Hematopoietic multipotent progenitor cell treated with erythropoietin and hydrocortisone succinate and interleukin-3 and kit ligand, for 15 days (in vitro differentiated cells): ENCODE measurements at places on chromosomes 2 and 18.

GRCh38 chr18:7094427-7094826 is 23.2 kb downstream of the LAMA1 start:
- DNase-seq: no peak

DNA sequence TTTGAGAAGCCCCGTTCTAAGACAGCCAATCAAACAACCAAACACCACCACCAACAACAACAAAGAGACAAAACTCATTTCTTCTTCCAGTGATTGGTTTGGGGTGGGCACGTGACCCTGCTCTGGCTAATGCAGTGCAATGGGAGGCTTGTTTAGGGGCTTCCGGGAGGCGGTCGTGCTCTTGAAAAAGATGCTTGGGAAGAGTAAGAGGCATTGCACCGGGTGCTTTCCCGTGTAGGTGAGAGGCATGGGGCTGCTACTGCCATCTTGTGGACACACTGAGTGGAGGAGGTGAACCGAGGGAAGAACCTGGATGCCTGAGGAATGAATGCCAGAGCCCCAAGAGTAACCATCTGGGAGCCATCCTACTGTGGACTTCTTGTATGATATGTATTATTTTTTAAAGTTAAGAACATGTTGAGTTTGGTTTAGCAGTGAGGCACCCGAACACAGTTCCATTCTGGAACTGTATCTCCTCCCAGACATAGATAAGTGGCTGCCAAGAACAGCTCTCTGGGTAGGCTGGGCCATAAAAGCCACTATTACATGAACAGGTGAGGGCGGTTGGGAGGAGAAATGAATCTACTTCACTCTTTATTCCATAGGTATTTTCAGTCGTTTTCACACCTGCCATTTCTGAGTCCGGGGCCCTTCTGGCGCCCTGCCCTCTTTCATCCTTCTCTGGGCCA is 19.1 kb upstream of the ARHGAP25 start:
- peak; percentile 61 for DNase-seq

GRCh38 chr2:159411460-159411859 is 125.0 kb upstream of the WDSUB1 start:
- no peak for DNase-seq

- no peak for DNase-seq
These were observed 207.8 kb upstream of the LRATD1 start for GRCh38 chr2:14424478-14425390.
